ENCODE measurements at places on chromosomes 12 and 14. TPM values are rescaled to one million over a fixed set of nuclear protein-coding genes. Genes with fewer than 3 reads are reported as not detected.

Gene LRFN5
- 4.9 TPM for total RNA-seq

Gene MSRB3
- 37.1 TPM for total RNA-seq

Gene GLI1
- total RNA-seq, result 1.6 TPM

Gene GPR84
- total RNA-seq, result not detected

Gene ATP23
- total RNA-seq, result 6.9 TPM

Gene RERGL
- total RNA-seq, result not detected

Gene NRIP2
- total RNA-seq, result 0.15 TPM

Gene SLCO1B1
- not detected for total RNA-seq

Gene CLEC9A
- total RNA-seq, result not detected

Gene ITPR2
- 3.3 TPM for total RNA-seq

Gene FOXG1
- 0.83 TPM for total RNA-seq

Gene APEX1
- 67.1 TPM for total RNA-seq

Gene RNASE3
- total RNA-seq, result not detected

Gene AQP2
- not detected for total RNA-seq

Gene C12orf50
- total RNA-seq, result 0.17 TPM

Data from smooth muscle cell of trachea (primary cell).